Urothelium cell line (cell line): ENCODE measurements at places on chromosomes 2 and 18.

DNA sequence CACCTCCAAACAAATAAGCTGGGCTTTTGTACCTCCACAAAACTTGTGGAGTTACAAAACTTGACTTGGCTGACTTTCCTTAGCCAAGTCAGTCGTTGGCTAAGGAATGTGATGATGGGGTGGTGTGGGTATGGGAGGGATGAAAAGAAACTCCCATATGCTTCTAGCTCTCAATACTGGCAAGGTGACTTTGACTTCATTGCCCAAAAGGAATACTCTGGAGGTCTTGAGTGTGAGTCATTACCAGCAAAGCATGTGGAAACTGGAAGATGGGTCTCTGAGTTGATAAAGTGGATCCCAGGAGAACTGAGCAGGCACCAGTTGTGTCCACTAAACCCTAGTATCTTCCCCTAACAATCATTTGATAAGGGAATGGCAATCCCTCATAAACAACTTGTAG, 226.7 kb downstream of the GULP1 start:
- DNase-seq: peak; percentile 9

GRCh38 chr2:152221839-152222238, 46.3 kb upstream of the STAM2 start:
- DNase-seq: no peak

- no peak for DNase-seq
These were observed 4.8 kb downstream of the LMAN2L start for GRCh38 chr2:96734880-96735583.

DNA sequence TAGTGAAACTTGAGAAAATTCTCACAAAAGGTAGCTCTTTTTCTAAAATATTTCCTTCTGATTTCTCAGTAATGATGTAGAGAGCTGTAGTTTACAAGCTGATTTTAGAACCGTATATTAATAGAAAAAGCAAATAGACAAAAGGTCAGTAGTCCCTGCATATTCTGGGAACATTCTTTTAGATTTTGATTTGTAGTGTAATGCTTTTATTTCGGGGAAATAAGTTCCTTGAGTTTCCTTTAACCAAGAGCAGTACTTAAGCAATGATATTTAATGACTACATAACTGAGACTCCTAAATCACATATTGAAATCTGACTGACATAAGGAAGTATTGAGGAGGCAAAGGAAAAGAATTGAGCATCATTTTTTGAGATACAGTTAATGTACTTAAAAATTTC, 22.4 kb downstream of the NBEAL1 start:
- no peak for DNase-seq

GRCh38 chr2:33441235-33441810, 35.1 kb upstream of the RASGRP3 start:
- peak; percentile 64 for DNase-seq

- DNase-seq: no peak
These were observed 630.5 kb downstream of the TDRD15 start for GRCh38 chr2:21754164-21754788.

GRCh38 chr2:31141443-31142085, 3.3 kb upstream of the GALNT14 start:
- no peak for DNase-seq

DNA sequence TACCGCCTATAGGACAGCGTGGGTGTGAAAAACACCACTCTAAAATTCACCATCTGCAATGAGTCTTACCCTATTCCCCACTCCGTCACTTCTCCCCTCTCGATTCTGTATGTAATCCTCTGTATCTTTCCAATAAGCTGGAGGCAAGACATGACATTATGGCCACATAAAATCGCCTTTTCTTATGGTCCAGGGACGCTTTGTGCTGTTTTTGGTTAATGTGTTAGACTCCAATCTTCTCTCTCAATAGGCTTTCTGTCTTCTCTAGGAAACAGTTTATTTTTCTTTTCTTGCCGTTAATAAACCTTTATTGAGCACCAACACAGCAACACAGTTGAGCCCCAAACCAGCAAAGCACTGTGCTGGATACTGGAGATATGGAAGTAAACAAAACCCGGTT, 37.9 kb upstream of the ZCCHC2 start:
- no peak for DNase-seq

- no peak for DNase-seq
These were observed 10.8 kb downstream of the XRCC5 start for GRCh38 chr2:216119986-216120385.

DNA sequence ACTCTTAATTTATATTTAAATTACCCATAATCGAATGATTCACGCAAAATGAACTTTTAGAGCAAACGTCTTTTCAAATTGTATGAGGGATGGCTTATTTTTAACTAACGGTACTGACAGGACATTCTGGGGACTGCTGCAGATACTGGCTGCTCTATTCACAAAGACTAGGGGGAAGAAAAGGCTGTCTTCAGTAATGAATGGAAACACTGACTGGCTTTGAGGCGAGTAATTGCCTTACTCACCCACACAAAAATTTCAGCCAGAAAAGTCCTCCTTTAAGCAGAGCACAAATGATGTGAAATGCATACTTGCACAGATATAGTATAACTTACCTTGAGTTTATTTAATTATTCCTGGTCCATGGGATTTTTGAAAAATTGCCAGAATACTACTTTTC, 852.6 kb downstream of the DPP10 start:
- no peak for DNase-seq

GRCh38 chr2:33448220-33448899, 28.1 kb upstream of the RASGRP3 start:
- no peak for DNase-seq
